ENCODE measurements at places on chromosomes 5 and 9.

GRCh38 chr9:7130266-7130820 is 372.6 kb downstream of the KDM4C start:
- DNase-seq, result no peak

DNA sequence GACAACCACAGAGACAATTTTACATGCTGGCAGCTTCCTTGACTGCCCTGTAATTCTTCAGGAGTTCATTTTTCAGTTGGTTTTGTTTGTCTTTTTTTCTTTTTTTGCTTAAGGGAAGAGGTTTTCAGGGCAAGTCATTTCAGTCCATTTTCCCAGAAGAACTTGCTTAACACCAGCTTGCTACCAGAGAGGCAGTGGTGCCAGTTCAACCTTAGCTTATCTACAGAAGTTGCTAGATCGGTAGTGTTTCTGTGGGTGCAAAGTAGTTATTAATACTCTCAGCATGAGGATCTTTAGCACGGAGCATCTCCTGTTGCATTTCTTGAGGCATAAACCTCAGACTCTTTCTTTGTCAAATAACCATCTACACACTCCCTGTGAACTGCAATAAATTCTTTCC is 1.1 kb downstream of the SPEF2 start:
- no peak for DNase-seq

DNA sequence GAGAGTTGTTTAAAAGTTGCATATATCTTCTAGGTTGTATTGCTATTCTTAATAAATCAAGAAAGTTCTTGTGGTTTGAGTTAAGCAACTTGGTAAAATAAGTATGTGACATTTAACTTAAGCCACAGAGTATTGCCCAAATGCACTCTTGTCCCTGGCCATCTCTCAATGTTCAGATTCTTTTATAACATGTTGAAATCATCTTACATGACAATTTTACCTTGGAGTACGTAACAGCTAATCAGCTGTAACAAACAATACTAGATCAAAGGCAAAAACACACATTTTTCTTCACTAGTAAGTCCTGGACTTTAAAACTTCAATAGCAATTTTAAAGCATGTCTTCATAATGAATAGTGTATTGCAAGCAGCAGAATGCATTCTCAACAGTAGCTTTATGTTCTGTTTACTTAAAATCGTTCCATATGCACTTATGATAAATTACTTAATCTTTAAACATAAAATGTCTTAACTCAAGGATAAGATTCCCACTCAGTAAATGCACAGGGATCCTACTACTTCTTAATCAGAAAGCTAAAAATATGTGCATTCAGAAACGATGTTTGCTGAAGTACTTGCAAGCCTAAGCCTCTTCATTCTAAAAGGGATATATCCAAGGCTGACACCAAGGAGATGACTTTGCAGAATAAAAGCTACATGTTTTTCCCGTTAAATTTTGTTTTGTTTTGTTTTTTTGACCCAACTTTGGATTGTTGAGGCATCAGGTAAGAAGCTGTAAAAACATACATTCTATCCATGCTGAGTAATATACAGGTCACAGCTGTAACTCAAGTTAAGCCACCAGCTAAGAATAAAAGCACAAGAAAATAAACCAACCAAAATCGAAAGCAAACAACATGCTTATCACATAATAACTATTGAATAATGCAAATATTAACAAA is 86.1 kb upstream of the NFIB start:
- DNase-seq, result no peak

- DNase-seq, result no peak
Observed at GRCh38 chr5:38562444-38563210, 6.2 kb upstream of the LIFR start.

Measured in H1 (cell line).